ENCODE measurements at places on chromosomes 16 and 17.
A peak's percentile ranks its signal among the peaks of the same experiment; 100 is the strongest.

GRCh38 chr16:68704232-68704867 is 32.7 kb upstream of the CDH1 start:
- DNase-seq, result peak; percentile 23

DNA sequence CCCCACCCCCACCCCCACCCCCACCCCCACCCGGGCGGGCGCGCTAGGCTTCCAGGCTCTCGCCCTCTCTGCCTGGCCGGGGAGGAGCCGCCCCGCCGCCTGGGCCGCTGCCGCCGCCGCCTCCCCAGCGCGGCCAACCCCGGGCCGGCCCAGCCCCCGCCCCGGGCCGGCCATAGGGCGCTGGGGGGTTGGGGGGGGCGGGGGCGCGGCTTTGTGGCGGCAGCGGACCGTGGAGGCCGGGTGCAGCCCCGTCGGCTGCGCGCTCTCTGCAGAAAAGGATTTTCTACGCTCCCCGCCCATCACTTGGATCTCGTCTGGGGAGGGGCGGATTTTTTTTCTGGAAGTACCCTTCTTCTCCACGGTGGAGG is 230.9 kb downstream of the MRTFB start:
- DNase-seq, result no peak

GRCh38 chr17:28368915-28369683 is 1.0 kb downstream of the VTN start:
- DNase-seq, result no peak

- DNase-seq, result no peak
Measured at GRCh38 chr16:25950586-25951281, 259.0 kb downstream of the HS3ST4 start.

GRCh38 chr16:64098451-64098850 is 1023.4 kb downstream of the CDH11 start:
- DNase-seq, result no peak

DNA sequence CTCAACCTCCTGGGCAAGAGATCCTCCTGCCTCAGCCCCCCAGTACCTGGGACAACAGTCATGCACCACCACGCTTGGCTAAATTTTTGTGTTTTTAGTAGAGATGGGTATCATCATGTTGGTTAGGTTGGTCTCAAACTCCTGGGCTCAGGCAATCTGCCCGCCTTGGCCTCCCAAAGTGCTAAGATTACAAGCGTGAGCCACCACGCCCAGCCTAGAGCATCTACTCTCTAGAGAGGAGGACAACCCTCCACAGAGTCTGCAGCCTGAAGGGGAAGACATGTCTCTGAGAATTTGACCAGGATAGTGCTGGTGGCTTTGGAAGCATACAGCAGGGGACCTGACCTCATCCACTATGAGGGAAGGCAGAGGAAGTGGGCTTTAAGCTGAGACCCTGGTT is 4.7 kb upstream of the GRB2 start:
- DNase-seq, result no peak

DNA sequence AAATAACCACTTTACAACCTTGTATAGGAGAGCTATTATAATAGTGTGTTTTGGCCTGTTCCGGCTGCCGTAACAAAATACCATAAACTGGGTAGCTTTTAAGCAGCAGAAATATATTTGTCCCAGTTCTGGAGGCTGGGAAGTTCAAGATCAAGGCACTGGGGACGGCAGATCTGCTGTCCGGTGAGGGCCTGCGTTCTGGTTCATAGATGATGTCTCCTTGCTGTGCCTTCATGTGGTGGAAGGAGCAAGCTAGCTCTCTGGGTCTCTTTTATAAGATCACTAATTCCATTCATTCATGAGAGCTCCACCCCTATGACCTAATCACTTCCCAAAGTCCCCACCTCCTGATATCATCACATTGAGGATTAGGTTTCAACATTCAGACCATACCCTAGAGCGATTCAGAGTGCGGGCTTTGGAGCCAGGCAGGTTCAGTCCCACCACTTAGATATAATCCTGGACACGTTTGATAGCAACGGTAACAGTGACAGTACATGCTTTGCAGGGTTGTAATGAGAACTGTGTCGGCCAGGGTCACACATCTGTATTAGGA is 76.2 kb upstream of the ZFHX3 start:
- no peak for DNase-seq

- no peak for DNase-seq
Measured at GRCh38 chr17:351875-352420, 659 bp downstream of the RPH3AL start.

DNA sequence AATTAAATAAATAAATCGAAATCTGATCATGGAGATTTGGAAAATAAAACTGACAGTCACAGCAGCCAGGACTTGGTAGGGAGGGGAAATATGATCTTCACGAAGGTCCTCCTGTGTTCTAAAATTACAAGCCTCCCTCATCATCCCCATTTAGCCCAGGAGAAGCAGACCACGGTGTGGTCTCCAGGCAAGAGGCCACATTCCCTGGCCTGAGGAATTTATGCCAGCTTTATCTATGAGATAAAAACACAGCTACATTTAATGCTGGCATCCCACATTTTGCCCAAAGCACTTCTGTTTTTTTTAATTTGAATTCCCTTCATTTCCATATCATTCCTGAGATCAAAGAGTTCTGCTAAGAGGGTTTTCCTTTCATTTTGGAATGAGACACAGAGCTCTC is 43.2 kb downstream of the ABCC12 start:
- DNase-seq, result no peak

- DNase-seq, result no peak
Measured at GRCh38 chr16:59397638-59398037, 663.5 kb upstream of the GOT2 start.

- DNase-seq, result no peak
Measured at GRCh38 chr16:4651827-4652226, 27.2 kb downstream of the MGRN1 start.

GRCh38 chr16:56848955-56849689 is 15.9 kb upstream of the SLC12A3 start:
- DNase-seq, result no peak

- peak; percentile 33 for DNase-seq
Measured at GRCh38 chr16:30063893-30064728, 1.4 kb upstream of the ALDOA start.

DNA sequence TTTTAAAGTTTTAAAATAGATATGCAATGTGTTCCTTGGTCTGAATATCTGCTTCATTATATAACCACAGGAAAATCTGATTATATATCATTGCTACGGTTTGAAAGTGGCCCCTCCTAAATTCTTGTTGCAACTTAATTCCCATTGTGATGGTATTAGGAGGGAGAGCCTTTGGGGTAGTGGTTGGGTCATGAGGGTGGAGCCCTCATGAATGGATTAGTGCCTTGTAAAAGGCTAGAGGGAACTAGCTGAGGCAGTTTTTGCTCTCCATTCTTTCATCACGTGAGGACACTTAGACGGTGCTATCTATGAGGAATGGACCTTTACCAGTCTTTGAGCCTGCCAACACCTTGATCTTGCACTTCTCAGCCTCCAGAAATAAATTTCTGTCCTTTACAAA is 7.6 kb downstream of the ABCA6 start:
- no peak for DNase-seq

DNA sequence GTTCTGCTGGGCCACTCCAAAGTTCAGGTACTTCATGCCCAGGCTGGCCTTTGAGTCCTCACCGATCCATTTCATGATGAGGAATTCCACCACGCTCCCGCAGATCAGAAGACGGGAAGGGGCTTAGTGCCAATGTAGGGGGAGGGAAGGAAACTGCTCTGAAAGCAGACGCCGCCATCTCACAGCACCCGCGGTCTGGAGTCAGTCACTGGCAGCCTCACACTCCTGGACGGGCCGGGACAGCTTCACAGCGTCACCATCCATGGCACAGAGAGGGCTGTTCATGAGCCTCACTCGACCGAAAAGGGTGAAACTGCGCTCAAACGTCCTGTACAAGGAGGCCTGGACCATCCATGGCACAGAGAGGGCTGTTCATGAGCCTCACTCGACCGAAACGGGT is 62.0 kb downstream of the RPH3AL start:
- no peak for DNase-seq

DNA sequence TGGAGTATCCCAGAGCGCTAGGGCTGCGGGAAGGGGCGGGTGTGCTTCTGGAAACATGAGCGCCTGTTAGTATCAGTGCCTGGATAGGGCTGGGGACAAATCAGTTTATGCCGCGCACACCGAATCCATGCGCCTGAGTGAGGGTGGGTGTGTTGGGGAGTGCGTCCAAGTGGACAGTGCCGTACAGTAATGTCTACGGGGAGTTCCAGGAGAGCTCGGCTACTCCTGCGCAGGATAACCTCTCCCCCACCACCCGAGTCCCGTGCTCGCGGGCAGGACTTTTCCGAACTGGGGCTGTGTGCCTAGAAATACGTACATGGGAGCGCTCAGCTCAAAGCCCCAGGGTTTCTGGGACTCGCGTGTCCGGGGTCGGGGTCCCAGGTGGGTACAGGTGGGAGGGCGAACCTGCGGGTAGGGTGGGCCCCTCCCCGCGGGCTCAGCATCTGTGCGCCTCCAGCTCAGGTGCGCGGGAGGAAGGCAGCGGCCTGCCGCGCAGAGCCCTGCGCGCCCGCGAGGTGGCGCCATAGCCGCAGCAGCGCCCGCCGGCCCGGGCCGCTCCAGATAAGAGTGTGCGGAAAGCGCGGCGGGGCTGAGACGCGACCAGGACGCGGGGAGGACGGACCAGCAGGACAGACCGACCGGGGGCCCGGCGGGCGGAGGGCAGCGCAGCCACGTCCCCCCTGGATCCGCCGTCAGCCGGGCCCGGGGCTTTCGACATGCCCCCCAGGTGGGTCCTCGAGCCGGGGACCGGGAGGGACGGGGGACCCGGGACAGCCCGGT is at the start of gene HIC1:
Gene HIC1 (plus strand): TSS at position 592 of the 780 bp plus-strand sequence. CDS start 1,588 bp downstream, outside the sequence.
- peak; percentile 63 for DNase-seq

DNA sequence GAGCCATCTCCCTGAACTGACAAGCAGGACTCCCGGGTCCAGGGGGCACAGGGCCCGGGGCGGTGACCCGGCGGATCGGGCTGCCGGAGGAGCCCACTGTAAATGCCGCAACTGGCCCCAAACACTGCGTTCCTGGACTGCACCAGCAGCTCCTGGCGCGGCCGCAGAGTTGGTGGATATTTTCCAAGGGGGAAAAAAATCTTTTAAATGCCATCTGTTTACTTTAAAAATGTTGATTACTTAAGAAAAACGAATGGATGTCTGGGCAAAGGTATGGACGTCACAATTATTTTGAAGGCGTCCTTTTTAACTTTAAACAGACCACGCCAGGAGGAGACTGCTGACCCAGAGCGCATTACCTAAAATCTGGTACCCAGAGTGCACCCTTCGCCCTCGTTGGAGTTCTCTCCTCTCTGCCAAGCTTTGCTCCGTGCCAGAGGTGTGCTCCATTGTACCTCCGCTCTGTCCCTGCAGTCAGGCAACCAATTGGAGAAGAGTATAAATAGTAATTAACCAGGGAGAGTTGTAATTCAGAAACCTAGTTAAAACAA is 3.4 kb downstream of the HS3ST3B1 start:
- no peak for DNase-seq

- DNase-seq, result no peak
Measured at GRCh38 chr17:15483431-15483830, 16.0 kb upstream of the CDRT4 start.

DNA sequence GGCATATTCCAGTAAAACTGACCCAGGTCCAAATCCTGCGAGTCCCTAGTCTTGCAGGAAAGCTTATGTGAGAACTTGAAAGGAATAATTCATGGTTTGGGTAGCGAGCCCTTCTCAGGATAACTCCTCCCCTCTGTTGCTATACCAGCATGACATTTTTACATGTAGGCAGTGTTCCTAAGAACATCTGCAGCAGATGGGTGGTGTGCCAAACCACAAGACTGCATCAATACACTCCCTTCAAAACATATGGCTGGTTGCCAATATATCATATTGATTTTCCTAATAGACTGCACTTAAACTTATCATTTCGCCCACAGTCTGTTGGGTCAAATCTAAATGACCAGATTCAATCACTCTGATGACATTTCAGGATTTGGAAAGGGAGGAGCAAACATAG is 19.9 kb downstream of the PSME3IP1 start:
- DNase-seq, result no peak

GRCh38 chr17:78766225-78766624 is 15.8 kb downstream of the CYTH1 start:
- DNase-seq, result no peak

DNA sequence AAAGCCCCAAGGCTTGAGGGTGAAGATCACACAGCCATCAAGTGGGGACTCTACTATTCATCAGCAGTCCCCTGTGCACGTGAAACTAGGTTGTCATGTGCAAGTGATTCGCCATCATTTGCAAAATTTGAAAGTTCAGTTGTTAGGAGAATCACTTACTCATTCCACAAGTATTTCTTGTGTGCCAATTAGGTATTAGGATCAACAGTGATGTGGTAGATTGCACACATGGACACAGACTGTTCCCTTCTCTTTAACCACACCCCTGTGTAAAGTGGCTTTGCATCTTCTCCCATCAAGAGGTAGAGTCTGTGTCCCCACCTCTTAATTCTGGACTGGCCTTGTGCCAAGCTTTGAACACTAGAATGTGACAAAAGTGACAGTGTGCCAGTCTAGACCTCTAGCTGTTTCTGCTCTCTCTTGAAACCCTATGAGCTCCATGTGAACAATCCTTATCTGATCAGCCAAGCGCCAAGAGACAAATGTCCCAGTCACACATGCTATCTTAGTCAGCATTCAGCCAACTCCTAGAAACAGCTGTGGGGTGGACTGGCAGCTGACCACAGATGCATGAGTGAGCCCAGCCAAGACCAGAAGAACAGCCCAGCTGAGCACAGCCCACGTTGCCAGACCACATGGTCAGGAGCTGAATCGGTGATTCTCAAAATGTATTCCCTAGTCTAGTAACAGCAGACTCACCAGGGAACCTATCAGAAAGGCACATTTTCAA is 31.5 kb upstream of the SHISA9 start:
- DNase-seq, result no peak

DNA sequence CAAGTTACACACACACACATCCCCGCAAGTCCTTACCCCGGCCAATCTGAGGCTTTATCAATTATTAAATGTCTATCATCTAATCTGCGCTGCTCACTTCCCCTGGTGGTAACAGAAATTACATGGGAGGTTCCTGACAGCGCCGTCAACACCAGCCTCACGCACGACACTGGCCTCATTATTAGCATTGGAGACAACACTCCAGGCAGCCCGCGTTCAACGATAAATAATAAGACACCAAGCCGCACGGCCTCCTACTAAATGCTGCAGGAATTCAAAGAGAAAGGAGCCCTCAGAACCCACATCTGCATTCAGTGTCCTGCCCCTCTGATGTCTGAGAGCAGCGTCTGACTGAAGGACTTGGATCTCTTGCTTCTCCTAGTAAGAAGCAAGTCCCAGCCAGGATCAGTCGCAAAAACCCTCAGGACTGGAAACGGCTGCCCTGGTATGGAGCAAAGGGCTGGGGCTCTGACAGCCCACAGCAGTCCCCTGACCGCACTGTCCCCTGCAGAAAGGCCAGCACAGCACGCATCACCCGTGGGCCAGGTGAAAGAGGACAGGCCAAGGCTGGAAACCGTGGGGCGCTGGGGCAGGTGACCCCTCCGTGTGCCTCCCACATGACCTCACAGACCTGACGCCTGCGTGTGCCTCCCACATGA is 7.6 kb upstream of the RPH3AL start:
- DNase-seq, result no peak

DNA sequence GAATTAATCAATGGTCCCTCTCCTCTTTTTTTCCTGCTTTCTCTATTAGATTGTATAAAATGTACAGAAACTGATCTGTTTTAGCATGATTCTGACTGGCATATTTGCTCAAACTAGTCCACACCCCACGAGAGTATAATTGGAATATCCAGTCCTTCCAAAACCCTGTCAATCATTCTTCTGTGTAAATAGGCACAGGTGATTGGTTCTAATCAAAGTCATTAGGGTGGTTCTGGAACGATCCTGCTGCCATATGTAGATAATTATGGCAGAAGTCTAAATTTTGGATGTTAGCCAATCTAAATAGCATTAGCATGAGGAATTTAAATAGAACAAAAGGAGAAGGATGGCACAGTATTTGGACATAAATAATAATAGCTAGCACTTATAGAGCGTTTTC is 165.7 kb downstream of the SHISA6 start:
- DNase-seq, result no peak
